ENCODE measurements at places on chromosomes 16 and 17.
A peak's percentile ranks its signal among the peaks of the same experiment; 100 is the strongest.

DNA sequence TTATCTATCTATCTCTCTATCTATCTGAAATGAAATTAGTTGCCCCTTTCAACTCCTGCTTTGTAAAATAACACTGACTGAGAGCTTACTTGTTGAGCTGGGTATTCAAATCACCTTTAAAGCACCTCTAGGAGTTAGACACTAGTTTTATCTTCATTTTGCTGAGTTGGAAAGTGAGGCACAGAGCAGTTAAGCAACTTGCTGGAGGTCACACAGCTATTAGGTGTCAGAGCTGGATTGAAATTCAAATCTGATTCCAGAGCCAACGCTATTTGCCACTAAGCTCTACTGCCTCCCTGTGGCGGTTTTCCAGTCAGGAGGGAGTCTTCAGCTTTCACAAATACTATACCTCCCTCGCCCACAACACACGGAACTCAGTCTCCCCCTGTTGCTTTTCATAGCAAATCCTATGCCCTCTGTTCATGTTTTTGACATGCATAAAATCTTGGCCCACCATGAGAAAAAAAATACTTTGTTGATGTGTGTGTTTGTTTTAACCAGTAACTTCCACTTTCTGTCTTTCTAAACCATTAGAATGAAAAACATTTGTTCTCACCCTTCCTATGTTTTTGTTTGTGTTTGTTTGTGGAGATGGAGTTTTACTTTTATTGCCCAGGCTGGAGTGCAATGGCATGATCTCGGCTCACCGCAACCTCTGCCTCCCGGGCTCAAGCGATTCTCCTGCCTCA lies 74.8 kb upstream of the SMURF2 start:
- peak; percentile 60 for DNase-seq

DNA sequence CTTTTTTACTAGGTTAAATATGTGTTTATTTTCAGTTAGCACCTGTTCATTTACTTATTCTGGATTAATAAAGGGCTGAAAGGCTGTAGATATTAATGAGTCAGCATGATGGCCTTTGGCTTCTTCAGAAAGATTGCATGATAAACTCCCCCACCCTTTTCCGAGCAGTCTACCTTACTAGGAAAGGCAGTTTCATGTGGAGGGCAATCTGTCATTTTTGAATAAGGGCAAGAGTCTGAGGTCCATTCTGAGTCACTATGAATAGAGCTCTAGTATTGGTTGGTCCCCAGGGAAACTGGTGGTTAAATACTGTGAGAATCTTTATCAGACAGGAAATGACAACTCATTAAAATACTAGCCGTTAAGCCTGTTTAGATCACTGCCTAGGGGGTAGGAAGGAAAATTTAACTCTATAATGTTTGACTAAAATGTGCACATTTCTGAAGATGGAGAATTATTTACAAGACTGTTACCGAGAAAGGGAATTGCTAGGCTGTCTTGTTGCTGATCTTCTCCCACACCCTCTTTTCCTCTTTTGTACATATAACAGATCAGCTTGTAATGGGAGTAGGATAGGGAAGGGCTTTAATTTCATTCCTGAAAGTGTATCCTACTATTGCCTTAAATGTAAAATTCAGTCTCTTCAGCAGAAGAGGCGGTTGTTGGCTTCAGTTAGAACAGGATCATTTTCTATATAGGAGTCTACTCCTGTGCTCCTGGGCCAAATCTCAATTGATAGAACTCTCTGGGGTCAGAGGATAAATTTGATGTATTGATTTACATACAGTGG lies 63.3 kb downstream of the TUBD1 start:
- peak; percentile 99 for DNase-seq

GRCh38 chr16:15966836-15967546 lies 17.6 kb downstream of the ABCC1 start:
- DNase-seq, result peak; percentile 87

DNA sequence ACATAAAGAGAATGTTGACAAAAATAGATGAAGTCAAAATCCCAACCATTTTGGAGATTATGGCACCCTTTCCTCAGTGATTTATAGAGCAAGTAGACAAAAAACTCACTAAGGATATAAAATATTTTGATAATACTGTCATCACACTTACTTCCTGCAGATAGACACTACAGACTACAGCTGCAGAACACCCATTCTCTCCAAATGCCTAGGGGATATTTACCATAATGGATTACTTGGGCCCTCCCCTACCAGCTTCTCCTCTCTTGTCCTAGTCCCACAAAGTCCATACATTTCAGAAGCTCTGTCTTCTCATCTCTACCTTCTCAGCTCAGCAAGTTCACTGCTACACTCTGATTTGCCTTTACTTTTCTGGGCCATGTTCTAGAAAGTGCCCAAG lies 37.2 kb upstream of the CCNF start:
- peak; percentile 33 for DNase-seq

GRCh38 chr16:21617607-21618006 lies 18.2 kb downstream of the METTL9 start:
- DNase-seq, result no peak

- no peak for DNase-seq
These were observed 148.1 kb downstream of the MRM1 start for GRCh38 chr17:36749493-36749892.

GRCh38 chr17:58279736-58280479 lies 827 bp downstream of the MPO start:
- no peak for DNase-seq

GRCh38 chr17:56358651-56359050 lies 205.4 kb downstream of the ANKFN1 start:
- peak; percentile 1 for DNase-seq

DNA sequence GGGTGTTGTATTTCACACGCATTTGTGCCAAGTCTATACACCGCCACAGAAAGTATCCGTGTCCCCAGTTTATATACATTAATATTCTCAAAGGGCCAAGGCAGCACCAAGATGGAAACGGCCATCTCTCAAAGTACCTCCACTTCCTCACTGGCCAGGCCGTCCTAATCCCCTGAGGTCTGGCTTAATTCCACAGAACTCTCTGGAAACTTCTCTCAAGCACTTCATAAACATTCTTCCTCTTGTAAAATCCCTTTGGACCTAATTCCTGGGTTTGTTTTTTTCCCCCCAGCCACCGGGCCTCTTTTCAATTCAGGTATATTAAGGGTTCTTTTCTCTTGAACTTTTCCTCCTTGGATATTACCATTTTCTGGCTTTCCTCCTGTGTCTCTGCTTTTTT lies 5.1 kb upstream of the ERN1 start:
- no peak for DNase-seq

GRCh38 chr17:55743103-55743679 lies 7.7 kb upstream of the PCTP start:
- DNase-seq, result peak; percentile 18

DNA sequence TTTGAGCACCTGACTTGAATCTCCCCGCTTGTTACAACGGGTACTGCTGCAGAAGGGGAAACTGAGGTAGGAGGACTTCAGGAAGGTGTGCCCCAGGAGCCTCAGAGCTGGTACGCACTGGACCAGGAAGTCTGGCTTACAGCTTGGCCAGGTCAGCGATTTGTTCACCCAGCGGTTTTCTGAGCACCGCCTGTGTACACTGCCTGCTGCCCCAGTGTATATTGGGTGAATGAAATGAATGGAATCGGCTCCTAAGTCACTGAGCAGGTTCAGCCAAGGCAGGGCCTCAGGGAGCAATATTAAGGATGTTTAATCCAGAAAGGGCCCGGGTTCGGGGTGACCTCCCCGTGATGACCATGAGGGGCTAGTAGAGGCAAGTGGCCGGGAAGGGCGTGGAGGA lies 164.0 kb upstream of the CIBAR2 start:
- no peak for DNase-seq

DNA sequence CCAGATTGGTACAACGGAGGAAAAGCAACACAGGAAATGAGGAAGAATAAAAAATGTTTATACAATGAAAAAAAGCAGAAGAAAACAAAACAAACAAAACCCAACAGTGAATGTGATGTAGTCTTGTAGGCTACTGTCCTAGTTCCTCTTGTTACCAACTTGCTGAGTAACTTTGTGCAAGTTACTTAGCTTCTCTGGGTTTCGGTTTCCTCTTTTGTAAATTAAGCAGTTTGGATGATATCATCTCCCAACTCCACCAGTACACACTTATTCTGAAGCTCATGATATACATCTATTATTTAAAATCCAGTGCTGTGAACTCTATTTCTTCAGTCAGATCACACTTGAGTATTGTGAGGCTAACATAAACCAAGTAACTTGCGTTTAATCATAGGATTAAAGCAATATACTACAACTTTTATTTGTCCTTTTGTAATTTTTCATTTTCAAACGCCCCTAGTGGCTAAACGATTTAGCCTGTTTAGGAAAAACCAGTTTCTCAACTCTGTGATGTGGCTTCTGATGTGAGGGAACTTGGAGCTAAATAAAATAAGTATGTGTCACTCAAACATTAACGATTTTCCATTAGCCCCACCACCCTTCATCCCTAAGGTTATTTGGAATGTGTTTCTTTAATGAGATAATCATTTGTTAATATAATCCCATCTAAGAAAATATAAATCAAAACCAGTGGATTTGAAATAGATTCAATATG lies 1.4 kb upstream of the UNK start:
- DNase-seq, result peak; percentile 68

DNA sequence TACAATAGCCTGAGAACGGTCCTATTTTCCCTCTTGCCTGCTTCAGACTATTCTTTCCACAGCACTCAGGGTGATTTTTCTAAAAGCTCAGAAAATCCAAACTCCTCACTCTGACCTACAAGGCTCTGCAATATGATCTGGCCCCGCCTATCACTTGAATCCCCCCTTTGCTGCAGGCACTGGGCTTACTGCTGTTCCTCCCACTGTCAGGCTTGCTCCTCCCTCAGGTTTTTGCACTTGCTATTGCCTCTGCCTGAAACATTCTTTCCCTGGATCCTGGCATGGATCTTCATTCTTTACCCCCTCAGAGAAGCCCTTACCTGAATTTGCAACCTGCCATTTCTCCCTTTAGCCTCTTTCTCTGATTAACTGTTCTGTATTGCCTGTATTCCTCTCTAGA lies 52.3 kb downstream of the RPGRIP1L start:
- DNase-seq, result no peak

DNA sequence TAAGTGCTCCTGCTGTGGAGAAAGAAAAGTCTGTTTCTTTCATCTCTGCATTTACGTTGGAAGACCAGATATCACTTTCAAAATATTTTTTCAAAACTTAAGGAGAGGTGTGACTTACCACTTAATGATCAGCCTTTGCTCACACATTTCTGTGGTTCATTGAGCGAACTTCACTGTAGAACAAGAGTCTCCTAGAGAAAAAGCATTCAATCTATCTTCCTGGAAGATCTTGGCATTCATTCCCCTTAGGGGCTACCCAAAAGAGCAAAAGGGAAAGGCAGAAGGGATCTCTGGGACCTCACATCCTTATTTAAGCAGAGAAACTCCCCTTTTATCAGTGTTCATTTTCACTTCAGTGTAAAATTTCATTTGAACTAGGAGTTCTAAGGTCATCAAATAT lies 61.2 kb downstream of the HS3ST3A1 start:
- DNase-seq, result no peak

- DNase-seq, result peak; percentile 6
These were observed 80.5 kb downstream of the MYH13 start for GRCh38 chr17:10292057-10292937.

- DNase-seq, result no peak
These were observed 191.2 kb upstream of the KIF2B start for GRCh38 chr17:53631486-53631885.

- peak; percentile 67 for DNase-seq
These were observed 58.6 kb downstream of the EMP2 start for GRCh38 chr16:10521681-10522274.

- no peak for DNase-seq
These were observed 30.3 kb downstream of the KLHDC4 start for GRCh38 chr16:87735270-87736007.

GRCh38 chr16:26982422-26982821 lies 84.3 kb upstream of the C16orf82 start:
- no peak for DNase-seq

- peak; percentile 57 for DNase-seq
These were observed 77.0 kb upstream of the TNRC6C start for GRCh38 chr17:77881545-77881944.

- no peak for DNase-seq
These were observed 8.9 kb upstream of the ULK2 start for GRCh38 chr17:19876529-19877161.

- peak; percentile 46 for DNase-seq
These were observed 825 bp downstream of the BLMH start for GRCh38 chr17:30290696-30291542.

GRCh38 chr17:30950669-30951399 lies 20.0 kb upstream of the RNF135 start:
- peak; percentile 85 for DNase-seq

DNA sequence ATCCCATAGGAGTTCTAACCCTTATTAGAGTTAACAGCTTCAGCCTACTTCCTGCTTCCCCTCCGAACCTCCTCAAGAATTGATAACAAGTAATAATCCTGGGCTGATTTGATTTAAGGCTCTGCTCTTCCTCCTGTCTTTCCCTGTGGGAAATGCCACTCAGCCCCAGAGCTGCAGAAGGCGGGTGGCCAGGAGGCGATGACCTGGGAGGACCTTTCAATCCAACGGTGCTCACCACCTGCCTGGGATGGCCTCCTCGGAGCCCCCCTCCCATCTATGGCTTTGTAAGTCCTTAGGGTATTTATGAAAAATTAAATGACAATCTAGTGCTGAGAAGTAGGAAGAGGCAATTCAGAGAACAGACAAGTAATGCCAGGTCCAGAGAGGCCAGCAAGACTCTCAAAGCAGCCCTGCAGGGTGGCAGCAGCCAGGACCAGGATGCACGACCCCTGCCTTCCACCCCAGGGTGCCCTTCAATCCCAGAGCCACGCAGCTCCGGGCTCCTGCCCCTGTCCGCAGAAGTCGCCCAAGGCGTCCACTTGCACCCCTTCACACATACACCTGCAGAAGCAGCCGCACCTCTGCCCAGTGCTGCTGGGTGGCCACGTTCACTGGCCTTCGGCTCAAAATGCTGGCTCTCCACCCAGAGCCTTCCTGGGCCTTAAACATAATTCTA lies 34.3 kb downstream of the ABR start:
- DNase-seq, result no peak

DNA sequence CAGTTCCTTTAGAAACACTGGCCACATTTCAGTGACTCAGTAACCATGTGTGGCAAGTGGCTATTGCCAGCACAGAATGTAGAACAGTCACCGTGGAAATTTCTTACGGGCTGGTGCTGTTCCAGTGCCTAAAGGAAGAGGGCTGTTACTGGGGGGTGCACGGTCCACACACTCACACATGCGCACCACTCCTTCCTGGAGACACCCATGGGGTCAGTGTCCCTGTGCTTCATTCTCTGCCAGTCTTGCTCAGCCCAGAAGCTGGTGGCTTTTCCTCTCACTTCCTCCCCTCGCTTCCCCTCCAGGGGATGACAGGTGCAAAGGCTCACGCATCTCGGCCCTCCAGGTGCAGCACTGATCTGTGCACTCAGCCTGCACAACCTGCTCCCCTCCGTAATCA lies 115.6 kb downstream of the CCDC182 start:
- no peak for DNase-seq

DNA sequence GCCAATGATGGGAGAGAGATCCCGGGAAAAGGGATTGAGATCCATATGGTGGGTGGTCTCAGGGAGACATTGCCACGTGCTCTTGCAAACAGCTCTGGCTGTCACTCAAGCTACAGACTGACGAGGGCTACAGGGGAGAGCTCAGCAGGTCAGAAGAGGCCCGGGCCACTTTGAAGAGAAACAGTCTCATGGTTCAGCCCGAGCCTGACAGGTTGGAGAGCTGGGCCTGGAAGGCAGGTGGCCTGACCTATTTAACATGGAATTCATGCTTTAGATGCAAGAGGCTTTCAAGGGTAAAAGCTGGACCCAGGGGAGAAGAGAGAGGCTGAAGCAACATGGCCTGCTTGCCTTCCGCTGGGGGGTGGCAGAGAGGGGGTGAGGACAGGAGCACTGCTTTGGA lies 81.0 kb upstream of the BRD7 start:
- no peak for DNase-seq

Data from EL (cell line).